Naive thymus-derived CD8-positive, alpha-beta T cell (primary cell): ENCODE measurements at places on chromosomes 5 and 9.

- H3K27me3 ChIP-seq, result no peaks in the 10 kb centered on the region
- no peaks in the 10 kb centered on the region for H3K36me3 ChIP-seq
- H3K4me3 ChIP-seq, result no peak overlapping the region
- no peak overlapping the region for H3K27ac ChIP-seq
- H3K4me1 ChIP-seq, result no peaks in the 10 kb centered on the region
Measured at GRCh38 chr5:163475411-163475810, 15.0 kb downstream of the HMMR start.

- no peaks in the 10 kb centered on the region for H3K4me1 ChIP-seq
- no peak for DNase-seq
- no peak overlapping the region for H3K27ac ChIP-seq
- no peaks in the 10 kb centered on the region for H3K27me3 ChIP-seq
Measured at GRCh38 chr9:12416716-12417115, 276.5 kb upstream of the TYRP1 start.

GRCh38 chr5:134289509-134290113 lies 63.7 kb upstream of the PPP2CA start:
- peaks cover 1% of the 10 kb centered on the region for H3K4me1 ChIP-seq
- no peak overlapping the region for H3K4me3 ChIP-seq
- peaks cover 8% of the 10 kb centered on the region for H3K27me3 ChIP-seq
- H3K36me3 ChIP-seq, result no peaks in the 10 kb centered on the region
- no peak overlapping the region for H3K27ac ChIP-seq

GRCh38 chr9:114386886-114387679 lies 699 bp downstream of the AKNA start:
- H3K4me3 ChIP-seq, result peak overlapping the region; percentile 96
- no peaks in the 10 kb centered on the region for H3K27me3 ChIP-seq
- H3K27ac ChIP-seq, result peak overlapping the region; percentile 98
- peaks cover 48% of the 10 kb centered on the region for H3K36me3 ChIP-seq
- H3K4me1 ChIP-seq, result peaks cover 92% of the 10 kb centered on the region

GRCh38 chr9:89853161-89853560 lies 248.3 kb downstream of the GADD45G start:
- H3K36me3 ChIP-seq, result no peaks in the 10 kb centered on the region
- no peak for DNase-seq
- H3K4me1 ChIP-seq, result no peaks in the 10 kb centered on the region
- peaks cover 3% of the 10 kb centered on the region for H3K27me3 ChIP-seq

DNA sequence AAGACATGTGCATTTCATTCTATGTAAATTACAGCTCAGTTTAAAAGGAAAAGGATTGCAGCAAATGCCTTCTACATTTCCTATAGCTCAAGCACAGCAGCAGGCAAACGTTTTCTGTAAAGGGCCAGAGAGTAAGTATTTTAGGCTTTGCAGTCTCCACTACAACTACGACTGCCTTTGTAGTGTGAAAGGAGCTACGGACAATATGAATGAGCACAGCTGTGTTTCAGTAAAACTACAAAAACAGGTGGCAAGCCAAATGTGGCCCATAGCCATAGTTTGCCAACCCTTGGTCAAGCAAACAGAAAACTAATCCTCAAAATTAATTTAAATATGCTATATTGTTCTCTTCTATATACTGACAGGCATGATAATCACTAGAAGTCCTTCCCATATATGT lies 7.2 kb downstream of the PTBP3 start:
- no peak overlapping the region for H3K27ac ChIP-seq
- H3K27me3 ChIP-seq, result no peaks in the 10 kb centered on the region
- no peak overlapping the region for H3K4me3 ChIP-seq
- H3K4me1 ChIP-seq, result peaks cover 58% of the 10 kb centered on the region

DNA sequence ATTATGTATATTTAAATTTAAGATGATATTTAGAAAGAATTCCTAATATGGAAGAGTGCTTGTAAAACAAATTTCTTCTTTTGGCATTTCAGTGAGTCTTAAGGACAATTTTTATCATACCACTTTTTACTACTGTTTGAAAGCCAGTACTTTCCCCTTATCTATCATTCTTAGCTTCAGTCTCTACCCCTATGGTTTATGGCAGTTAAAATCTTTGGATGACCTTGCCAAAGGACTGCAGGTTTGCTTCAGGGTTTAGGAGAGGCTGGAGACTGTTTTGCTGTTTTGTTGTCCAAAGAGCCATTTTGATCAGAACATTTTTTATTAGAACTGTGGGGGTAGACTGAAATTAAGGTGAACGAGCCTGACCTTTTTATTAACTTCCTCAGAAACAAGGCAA lies 30.8 kb downstream of the SLC38A9 start:
- H3K4me3 ChIP-seq, result no peak overlapping the region
- no peak for DNase-seq
- peaks cover 8% of the 10 kb centered on the region for H3K36me3 ChIP-seq
- no peaks in the 10 kb centered on the region for H3K4me1 ChIP-seq

DNA sequence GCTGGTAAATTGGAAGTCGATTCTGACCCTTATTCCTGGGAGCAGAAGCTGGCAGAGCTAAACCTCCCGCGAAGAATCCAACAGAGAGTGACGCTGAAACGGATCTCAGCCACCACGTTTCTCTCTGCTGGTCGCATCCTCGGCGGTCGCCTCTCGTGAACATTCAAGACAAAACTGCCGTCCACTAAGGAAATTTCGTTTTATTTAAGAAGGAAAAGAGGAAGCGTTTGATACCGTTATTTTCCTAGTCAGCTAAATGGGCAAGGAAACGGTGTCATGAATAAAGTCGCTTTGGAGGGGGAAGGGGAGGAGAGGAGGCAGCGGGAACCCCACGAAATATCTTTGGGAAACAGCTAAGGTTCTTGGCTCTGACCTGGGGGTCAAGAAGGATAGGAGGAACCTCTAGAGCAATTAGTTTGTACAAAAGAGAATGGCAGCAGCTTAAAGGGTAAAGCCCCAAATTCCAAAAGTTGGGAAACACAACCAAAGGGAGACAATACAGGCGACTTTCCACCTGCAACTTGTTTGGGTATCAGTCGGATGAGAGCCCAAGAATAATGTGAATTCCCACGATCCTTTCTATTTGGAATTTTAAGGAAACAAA lies 1.9 kb downstream of the FOXB2 start:
- peak overlapping the region; percentile 10 for H3K4me3 ChIP-seq
- H3K27ac ChIP-seq, result no peak overlapping the region
- H3K4me1 ChIP-seq, result peaks cover 31% of the 10 kb centered on the region
- peaks cover 5% of the 10 kb centered on the region for H3K36me3 ChIP-seq
- no peak for DNase-seq

GRCh38 chr9:4537581-4537980 lies 47.3 kb downstream of the SLC1A1 start:
- H3K27ac ChIP-seq, result no peak overlapping the region
- H3K27me3 ChIP-seq, result no peaks in the 10 kb centered on the region
- no peak for DNase-seq
- H3K36me3 ChIP-seq, result peaks cover 10% of the 10 kb centered on the region

DNA sequence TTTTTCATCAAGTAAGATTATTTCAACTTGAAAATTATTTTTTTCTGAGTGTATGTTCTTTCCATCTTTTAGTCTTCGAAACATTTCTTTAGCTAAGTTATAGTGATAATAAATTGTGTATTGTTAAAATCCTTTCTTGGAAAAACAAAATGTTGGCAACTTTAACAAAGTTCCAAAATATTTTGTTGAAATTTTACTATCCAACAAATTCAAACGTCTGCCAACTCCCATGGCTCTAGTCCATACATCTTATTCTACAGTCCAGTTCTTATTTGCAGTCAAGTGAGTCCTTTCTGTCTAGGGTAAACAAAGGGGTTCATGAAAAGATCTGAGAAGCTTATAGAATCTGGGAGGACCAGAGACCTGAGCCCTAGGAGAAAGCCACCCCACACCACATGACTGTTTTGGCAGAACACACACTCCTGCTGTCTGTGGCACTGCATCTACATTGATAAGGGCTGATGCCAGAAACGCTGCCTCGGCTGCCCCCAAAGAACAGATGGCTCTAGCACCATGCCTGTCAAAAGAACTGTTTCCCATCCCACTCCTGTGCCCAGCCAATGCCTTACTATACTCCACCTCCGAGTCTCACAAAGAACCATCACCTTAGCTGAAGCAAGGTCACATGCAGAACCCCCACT lies 47.5 kb downstream of the FEM1C start:
- H3K4me3 ChIP-seq, result no peak overlapping the region
- no peak overlapping the region for H3K27ac ChIP-seq
- H3K4me1 ChIP-seq, result no peaks in the 10 kb centered on the region
- H3K36me3 ChIP-seq, result no peaks in the 10 kb centered on the region

DNA sequence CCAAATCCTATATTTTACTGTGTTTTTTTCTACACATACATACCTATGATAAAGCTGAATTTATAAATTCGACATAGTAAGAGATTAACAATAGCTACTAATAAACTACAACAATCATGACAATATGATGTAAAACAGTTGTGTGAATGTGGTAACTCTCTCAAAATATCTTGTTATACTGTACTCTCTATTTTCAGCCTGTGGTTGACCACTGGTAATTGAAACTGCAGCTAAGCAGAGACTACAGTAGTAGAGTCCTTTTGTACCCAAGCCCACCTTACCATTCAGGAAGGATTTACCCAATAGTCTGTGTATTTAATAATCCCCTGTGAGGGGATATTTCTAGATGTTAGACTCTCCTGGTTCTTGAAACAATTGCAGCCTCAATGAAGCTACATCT lies 86.7 kb downstream of the FAM114A2 start:
- no peak overlapping the region for H3K4me3 ChIP-seq
- H3K36me3 ChIP-seq, result no peaks in the 10 kb centered on the region
- H3K27me3 ChIP-seq, result peaks cover 27% of the 10 kb centered on the region
- peaks cover 3% of the 10 kb centered on the region for H3K4me1 ChIP-seq

DNA sequence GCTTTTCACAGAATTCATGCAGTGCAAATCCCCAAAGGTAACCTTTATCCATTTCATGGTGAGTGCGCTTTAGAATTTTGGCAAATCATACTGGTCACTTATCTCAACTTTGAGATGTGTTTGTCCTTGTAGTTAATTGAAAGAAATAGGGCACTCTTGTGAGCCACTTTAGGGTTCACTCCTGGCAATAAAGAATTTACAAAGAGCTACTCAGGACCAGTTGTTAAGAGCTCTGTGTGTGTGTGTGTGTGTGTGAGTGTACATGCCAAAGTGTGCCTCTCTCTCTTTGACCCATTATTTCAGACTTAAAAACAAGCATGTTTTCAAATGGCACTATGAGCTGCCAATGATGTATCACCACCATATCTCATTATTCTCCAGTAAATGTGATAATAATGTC lies 21.3 kb downstream of the PCA3 start:
- no peak for DNase-seq
- H3K36me3 ChIP-seq, result no peaks in the 10 kb centered on the region
- no peaks in the 10 kb centered on the region for H3K4me1 ChIP-seq
- peaks cover 9% of the 10 kb centered on the region for H3K27me3 ChIP-seq
- no peak overlapping the region for H3K27ac ChIP-seq

- H3K27ac ChIP-seq, result no peak overlapping the region
- no peak overlapping the region for H3K4me3 ChIP-seq
- no peaks in the 10 kb centered on the region for H3K36me3 ChIP-seq
- H3K4me1 ChIP-seq, result no peaks in the 10 kb centered on the region
- no peak for DNase-seq
Measured at GRCh38 chr5:58143727-58144126, 316.2 kb downstream of the PLK2 start.

- peak overlapping the region; percentile 70 for H3K27ac ChIP-seq
- H3K36me3 ChIP-seq, result no peaks in the 10 kb centered on the region
- no peaks in the 10 kb centered on the region for H3K27me3 ChIP-seq
- peak overlapping the region; percentile 81 for H3K4me3 ChIP-seq
- DNase-seq, result no peak
Measured at GRCh38 chr9:133954862-133955529, 37.1 kb downstream of the VAV2 start.

GRCh38 chr9:16727452-16728136 lies 142.9 kb downstream of the BNC2 start:
- no peaks in the 10 kb centered on the region for H3K4me1 ChIP-seq
- no peaks in the 10 kb centered on the region for H3K36me3 ChIP-seq
- peaks cover 29% of the 10 kb centered on the region for H3K27me3 ChIP-seq
- H3K4me3 ChIP-seq, result peak overlapping the region; percentile 50
- DNase-seq, result no peak

GRCh38 chr5:55636177-55636576 lies 75.9 kb downstream of the SLC38A9 start:
- H3K36me3 ChIP-seq, result peaks cover 30% of the 10 kb centered on the region
- H3K4me3 ChIP-seq, result no peak overlapping the region
- no peak overlapping the region for H3K27ac ChIP-seq
- no peak for DNase-seq
- H3K27me3 ChIP-seq, result no peaks in the 10 kb centered on the region

DNA sequence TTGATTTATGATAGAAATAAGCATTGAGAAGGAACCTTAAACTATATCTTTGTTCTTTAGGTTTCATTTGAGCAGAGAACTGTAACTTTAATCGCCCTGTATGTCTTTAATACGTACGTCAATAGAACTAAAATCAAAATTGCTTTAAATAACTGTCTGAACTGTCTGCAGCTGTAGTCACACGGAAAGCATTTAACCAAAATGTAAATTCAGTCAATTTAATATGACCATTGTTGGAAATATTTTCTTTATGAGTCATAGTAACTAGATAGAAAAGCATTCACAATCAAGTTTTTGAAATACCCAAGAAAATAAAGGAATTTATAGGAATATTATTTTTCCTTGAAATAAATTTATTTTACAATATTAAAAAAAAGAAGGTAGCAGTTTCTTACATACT lies 157.1 kb upstream of the CDH6 start:
- no peak for DNase-seq
- H3K27ac ChIP-seq, result no peak overlapping the region
- H3K36me3 ChIP-seq, result no peaks in the 10 kb centered on the region

- peaks cover 1% of the 10 kb centered on the region for H3K4me1 ChIP-seq
- no peak overlapping the region for H3K4me3 ChIP-seq
- no peaks in the 10 kb centered on the region for H3K36me3 ChIP-seq
- H3K27me3 ChIP-seq, result no peaks in the 10 kb centered on the region
Measured at GRCh38 chr9:129282272-129282671, 104.2 kb upstream of the IER5L start.

DNA sequence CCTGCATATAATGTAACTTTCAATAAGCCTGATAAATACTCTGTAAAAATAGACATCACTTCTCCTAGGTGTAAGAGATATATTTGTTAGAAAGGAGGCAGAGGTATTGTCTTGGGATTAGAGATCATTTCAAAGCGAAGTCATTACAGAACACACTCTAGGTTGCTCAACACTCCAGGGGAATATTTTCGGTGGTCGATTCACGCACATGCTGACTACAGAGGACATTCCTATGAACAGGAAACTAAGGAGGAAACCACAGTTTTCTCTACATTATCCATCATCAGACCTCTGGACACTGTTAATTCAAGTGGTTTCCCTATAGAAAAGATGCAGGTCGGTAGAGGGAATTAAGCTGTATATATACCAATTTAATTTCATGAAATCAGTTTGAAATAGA lies 370.0 kb downstream of the NDUFS4 start:
- H3K27ac ChIP-seq, result no peak overlapping the region
- H3K27me3 ChIP-seq, result no peaks in the 10 kb centered on the region
- H3K4me3 ChIP-seq, result no peak overlapping the region
